ENCODE measurements at places on chromosomes 6 and 20.
A peak's percentile ranks its signal among the peaks of the same experiment; 100 is the strongest.

- DNase-seq, result no peak
These were observed 6.0 kb downstream of the CST2 start for GRCh38 chr20:23820493-23820892.

DNA sequence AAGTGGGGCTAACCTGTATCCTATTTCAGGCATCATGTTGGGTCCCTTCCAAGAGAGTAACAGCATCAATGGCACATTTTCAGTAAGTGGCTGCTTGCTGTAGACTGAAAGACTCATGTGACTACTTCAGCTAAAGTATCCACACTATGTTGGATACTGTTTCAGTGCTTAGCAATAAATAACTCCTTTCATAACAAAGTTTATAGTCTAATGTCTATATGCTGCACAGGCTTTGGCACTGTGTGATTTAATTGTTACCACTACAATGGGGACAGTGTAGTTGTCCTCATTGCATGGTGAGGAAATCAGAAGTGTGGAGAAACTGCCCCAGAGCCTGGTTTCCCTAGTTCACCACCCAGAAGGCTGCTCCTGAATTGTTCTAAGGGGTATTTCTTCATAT lies 318.0 kb upstream of the PTCHD4 start:
- DNase-seq, result peak; percentile 80

GRCh38 chr6:109373762-109374161 lies 8.5 kb downstream of the CD164 start:
- DNase-seq, result no peak

- DNase-seq, result no peak
These were observed 4.3 kb downstream of the VSX1 start for GRCh38 chr20:25077610-25078169.

DNA sequence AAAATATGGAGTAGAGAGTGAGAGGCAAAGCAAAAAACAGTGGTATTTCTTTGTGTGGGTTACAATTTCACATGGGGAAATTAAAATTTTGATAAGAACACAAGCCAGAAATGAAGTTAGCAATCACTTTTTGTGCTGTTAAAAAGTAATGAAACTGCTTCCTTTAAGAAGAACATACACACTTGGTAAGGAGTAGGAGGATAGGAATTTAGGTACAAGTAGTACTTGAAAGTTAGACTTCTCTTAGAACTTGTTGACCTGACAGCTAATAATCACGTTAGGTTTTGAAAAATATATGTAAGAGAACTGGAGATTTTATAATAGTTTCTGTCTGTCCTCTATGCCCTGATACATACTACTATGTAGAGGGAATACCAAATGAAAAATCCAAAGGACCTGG lies 260.8 kb downstream of the ADGRB3 start:
- DNase-seq, result no peak

- DNase-seq, result no peak
These were observed 26.5 kb upstream of the ZFAND3 start for GRCh38 chr6:37793067-37793466.

DNA sequence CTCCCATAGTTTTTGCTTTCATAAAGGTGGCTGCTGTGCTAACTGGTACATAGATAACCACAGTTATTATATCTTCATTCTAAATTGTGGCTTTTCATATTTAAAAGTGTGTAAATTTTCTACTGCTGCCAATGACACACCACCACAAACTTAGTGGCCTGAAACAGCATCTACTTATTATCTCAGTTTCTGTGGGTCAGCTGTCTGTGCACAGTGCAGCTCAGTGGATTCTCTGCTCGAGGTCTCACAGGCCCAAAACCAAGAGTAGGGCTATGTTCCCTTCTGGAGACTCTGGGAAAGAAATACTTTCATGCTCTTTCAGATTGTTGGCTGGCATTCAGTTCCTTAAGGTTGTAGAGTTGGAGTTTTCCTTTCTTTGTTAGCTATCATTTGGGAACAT lies 90.1 kb downstream of the LMBRD1 start:
- no peak for DNase-seq

DNA sequence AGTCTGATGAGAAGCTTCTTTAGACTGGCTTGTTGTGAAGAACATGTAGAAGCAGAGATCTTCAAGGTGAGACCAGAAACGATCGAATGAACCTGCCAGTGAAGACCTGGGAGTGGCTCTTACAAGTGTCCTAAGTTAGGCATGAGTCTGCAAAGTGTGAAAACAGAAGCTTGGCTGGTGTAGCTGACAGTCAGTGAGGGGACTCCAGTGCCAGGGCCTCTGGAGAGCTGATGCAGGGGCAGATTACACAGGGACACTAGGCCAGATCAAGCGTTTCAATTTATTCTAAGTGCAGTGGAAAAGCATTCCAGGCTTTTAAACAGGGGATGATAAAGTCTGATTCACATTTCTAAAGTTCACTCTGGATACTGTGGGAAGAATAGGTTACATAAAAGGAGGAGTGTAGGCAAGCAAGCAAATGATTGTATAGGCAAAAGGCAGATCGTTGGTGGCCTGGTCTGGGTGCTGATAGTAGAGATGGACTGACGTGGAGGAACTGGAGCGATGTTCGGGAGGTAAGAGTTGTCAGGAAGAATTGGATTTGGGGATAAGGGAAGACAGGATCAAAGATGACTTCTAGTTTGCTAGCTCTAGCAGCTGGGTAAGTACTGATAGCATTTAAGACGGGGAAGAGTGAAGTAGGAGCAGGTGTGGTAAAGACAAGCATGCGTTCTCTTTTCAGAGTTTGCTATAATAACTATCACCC lies 133.5 kb downstream of the MAN1A1 start:
- no peak for DNase-seq

- DNase-seq, result no peak
These were observed 31.1 kb downstream of the SERPINB6 start for GRCh38 chr6:2940010-2940850.

DNA sequence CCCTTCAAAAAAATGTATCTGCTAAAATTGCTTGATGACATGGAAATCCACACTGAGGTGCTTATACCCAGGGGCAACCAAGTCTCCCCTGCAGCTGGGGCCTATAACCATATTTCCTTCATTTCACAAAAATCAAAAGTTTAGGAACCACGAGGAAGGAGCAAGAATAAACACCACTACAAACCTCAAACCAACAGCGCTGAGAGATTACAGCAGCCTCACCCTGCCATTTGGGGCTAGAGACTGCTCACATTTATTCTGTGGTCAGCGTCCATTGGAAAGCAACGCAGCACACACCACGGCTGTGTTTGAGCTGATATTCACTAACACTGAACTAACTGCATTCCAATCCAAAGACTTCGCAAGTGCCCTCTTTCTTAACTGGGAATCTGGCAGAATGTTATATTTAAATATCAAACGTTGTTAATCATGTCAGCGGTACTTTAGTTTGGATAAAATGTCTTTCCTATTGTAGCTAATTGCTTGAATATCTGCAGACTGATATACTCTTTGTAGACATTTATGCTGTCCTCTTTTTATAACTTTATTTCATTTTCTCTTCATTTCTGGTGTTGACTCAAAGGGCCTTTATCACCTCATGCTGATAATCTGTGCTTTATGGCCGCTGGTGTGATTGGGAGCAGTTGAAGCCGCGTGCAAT lies 94.6 kb downstream of the FOXA2 start:
- no peak for DNase-seq

- DNase-seq, result no peak
These were observed 7.5 kb downstream of the TFAP2B start for GRCh38 chr6:50826037-50826761.

DNA sequence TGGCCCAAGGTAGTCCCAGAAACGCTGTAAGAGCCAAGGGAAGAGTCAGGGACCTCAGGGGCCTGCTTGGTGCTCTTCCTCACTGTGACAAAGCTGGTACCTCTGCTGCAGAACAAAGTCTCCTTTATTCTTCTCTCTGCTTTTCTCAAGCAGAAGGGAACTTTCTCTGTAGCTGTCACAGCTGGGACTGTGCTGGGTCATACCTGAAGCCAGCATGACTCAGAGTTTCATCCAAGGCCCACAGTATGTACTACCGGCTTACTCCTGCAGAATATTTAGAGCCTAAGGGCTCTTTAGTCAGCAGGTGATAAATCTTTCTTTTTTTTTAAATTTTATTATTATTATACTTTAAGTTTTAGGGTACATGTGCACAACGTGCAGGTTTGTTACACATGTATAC lies 183.2 kb downstream of the TINAG start:
- DNase-seq, result no peak

DNA sequence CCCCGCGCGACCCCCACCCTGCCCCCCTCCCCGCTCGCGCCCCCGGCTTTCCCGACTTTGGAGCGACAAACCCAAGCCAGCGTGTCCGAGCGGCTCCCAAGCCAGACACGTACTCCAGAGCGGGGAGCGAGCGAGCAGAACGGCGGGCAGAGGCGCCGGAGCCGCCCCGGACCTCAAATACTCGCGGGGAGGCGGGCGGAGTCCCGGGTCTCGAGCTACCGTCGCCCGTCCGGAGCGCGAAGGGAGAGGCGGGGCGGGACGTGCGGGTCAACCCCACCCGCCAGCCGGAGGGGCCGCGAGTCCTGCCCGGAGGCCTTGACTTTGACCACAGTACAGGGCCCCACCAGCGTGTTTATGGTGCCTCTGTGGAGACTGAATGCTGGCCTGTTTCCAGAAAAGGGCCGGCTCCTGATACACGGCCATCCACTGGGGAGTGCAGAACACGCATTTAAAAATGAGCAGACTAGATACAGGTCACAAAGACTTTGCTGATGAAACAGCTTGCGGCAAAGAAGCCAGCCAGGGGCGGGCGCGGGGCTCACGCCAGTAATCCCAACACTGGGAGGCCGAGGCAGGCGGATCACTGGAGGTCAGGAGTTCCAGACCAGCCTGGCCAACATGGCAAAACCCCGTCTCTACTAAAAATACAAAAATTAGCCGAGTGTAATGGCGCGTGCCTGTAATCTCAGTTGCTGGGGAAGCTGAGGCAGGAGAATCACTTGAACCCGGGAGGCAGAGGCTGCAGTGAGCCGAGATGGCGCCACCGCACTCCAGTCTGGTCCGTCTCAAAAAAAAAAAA lies at the start of gene SERPINB6:
TSS of gene SERPINB6 (minus strand) at position 148 of the 799 bp plus-strand sequence. CDS start 12,235 bp downstream, outside the sequence.
- no peak for DNase-seq

- no peak for DNase-seq
These were observed 39.7 kb upstream of the HDDC2 start for GRCh38 chr6:125341460-125341859.

DNA sequence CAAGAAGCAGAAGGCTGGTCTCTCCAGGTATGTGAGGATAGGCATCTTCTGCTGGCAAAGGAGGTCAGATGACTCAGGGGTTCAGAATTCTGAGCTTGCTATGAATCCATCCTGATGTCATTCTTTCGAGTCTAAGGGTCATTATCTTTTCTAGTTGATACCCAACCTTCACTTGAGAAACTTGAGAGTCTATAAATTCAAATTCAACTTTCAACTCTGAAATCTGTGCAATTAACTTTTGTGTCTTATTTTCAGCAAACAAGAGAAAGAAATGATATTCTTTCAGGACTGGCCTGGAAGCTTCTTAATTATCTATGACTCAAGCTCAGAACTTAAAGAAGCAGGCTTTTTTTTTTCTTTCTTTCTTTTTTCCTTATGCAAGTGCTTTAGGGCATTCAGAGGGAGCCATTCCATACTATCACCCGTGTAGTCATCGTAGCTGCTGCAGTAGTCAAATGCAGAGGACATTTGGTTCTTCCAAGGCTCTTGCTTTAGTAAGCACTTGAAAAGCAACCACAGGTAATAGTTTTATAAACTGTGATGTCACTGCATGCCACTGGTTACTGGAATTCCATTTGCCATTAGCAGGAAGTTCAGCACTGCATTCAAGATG lies 93.0 kb downstream of the ADTRP start:
- no peak for DNase-seq

DNA sequence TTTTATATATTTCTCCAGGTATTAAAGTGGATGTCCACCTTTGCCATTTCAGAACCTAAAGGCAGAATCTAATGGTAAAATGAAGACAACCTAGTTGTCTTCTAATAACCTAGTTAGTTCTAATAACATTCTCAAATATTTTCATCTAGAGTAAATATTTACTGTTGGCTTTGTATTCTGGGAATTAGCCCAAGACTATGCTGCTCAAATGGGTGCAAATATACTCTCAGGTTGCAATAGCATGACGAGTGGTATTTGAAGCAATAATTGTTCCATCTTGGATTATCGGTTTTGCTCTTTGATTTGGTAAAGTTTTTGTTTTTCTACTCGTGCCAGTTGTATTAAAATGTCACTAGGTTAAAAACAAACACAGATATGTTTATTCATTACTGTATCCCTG lies 21.0 kb upstream of the RSPH4A start:
- no peak for DNase-seq

DNA sequence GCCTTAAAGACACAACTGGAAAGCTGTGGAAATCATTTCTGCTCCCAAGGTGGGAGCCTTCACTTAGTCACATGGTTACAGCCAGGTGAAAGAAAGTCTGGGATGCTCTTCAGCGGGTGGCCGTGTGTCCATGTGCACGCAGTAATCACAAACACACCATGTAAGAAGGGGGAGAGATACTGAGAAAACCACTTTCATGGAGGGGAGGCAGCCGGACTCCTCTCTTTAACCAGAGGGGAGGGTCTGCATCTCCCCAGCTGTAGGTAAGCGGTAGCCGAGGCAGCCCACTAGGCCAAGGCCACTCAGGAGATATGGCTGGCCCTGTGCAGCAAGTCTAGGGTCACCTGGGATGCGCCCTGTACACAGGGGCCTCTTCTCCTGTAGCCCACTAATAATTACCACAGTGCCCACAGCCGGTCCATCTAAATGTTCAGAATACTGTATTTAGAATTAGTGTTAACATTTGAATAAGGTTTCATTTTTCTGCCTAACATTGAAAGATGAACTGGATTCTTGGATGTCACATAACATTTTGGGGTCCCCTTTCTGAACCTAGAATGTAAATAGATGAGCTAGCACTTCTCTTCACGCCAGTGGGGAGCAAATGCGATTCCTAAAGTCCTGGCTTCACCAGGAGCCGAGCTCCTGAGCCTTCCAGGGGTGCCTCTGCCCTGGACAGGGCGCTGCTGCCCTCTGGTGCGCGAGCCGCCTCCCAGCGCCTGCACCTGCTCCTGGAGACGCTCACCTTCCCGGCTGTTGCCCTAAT lies 15.9 kb downstream of the GPR31 start:
- DNase-seq, result no peak

GRCh38 chr6:13548500-13549210 lies 25.7 kb upstream of the SIRT5 start:
- no peak for DNase-seq

DNA sequence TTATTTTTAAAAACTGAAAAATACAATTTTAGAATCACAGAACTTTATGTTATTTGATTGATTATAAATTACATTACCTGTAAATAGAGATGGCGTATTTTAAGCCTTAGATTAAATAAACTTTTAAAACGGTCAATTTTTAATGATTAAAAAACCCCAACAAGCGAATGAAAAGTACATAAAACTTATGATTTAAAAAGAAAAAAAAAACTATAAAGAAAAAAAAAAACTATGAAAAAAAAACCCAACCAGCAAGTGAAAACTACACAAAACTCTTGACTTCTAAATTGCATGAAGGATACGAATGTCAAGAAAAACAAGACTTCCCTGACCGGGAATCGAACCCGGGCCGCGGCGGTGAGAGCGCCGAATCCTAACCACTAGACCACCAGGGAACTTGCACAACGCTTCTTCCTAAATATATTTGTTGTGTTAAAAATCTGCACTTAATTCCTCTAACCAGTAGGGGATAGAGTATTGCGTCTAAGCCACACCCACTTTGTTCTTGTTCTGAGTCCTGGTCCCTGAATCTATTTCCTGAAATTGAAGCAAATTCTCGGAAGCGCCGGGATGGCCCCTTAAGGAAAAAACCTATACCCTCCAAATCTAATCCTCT lies 10.7 kb upstream of the NCOA7 start:
- peak; percentile 75 for DNase-seq
